Bronchial epithelial cell (primary cell): ENCODE measurements at places on chromosomes 11 and 22. TPM values are rescaled to one million over a fixed set of nuclear protein-coding genes. Genes with fewer than 3 reads are reported as not detected.
A peak's percentile ranks its signal among the peaks of the same experiment; 100 is the strongest.

Gene MMP11
- 0.38 and 0.53 TPM in 2 replicates for total RNA-seq

Gene PAX6
- not detected in 2 replicates for total RNA-seq

Gene GGTLC2
- total RNA-seq: not detected in 2 replicates

Gene PRR33
- total RNA-seq: not detected in 2 replicates

Gene MS4A4A
- not detected in 2 replicates for total RNA-seq

Gene OR52I2
- total RNA-seq: not detected in 2 replicates

Gene YAP1
- 151 and 152 TPM in 2 replicates for total RNA-seq

Gene HBG1
- not detected in 2 replicates for total RNA-seq

Gene LIF
- under 0.01 and 0.26 TPM in 2 replicates for total RNA-seq

Gene RASGRP2
- not detected in 2 replicates for total RNA-seq

Gene EHF
- total RNA-seq: 239 and 322 TPM in 2 replicates

Gene OR56B1
- total RNA-seq: not detected in 2 replicates

Gene PATE2
- total RNA-seq: not detected in 2 replicates

Gene OR51B2
- not detected in 2 replicates for total RNA-seq

DNA sequence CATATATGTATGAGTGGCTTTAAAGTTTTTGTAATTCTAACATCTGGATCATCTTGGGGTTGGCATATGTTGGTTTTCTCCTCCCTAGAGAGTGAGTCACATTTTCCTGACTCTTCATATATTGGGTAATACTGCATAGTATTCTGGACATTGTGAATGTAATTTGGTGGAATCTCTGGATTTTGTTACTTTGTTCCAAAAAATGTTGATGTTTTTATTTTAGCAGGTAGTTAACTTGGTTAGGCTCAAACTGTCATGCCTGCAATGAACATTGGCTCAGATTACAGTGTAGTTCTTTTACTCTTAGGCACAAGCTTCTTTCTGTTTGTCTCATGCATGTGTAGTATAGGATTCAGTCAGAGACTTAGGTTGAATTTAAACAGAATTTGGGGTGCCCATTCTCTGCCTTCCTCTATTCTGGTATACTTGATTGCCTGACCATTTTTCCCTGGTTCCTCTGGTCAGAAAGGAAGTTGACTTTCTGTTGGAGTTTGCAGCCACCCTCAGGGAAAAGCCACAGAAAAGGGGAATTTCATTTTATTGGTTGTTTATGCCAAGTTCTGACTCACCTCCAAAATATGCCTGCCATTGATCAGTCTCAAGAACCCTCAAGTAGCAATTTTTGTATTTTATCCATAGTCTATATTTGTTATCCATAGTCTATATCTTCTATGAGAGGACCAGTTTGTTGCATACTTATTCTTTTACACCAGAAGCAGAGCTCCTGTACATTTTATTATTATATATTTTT, 151.7 kb downstream of the UVRAG start:
- peak; percentile 70 for DNase-seq

- DNase-seq: no peak
These were observed 36.7 kb upstream of the CLMP start for GRCh38 chr11:123231777-123232176.

DNA sequence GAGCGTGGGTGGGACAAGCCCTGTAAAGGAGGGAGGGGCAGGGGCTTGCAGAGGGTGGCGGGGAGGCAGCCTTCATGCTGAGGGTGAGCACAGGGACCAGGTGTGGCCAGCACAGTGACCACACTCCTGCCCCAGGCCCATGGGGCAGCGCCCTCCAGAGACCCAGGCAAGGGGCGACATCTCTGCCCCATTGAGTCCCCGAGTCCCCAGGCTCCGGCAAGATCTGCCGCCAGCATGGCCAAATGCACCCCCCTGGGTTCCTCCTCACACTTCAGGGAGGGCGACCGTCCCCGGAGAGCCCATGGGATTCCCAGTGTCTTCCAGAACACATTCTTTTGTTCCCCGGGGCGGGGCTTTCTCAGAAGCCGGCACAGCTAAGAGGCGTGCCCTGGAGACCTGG, 362.5 kb downstream of the TBC1D22A start:
- DNase-seq: no peak

GRCh38 chr22:48921411-48921903, 906.2 kb downstream of the BRD1 start:
- no peak for DNase-seq

DNA sequence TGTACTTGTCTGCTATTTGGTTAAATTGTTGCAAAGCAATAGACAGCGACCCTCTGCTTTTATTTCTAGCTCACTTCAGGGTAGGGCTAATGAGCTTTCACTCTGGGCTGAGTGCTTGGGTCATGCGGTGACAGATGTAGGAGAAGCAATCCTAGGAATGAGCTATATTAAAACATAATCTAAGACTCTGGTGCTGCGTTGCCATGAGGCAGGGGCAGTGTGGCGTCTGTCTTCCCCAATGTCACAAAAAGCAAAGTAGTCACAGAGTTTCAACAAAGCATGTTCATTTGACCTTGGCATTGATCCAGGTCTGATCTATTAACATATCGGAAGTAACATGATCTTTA, 55.5 kb upstream of the GRAMD1B start:
- no peak for DNase-seq

DNA sequence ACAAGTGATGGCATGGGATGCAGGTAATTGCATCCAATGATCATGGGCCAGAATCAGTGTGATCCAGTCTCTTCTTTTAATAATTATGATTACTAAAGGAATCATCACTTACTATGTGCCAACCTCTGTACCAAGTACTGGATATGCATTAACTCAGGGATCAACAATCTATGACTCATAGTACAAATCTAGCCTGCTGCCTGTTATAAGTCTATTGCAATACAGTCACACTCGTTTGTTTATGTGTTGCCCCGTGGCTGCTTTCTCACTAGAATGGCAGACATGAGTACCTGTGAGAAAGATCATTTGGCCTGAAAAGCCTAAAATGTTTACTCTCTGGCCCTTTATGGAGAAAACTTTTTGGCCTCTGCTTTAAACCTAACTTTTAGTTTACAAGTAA, 45.0 kb downstream of the OR6Q1 start:
- DNase-seq: peak; percentile 91

GRCh38 chr11:73154178-73154577, 12.1 kb upstream of the FCHSD2 start:
- no peak for DNase-seq

- no peak for DNase-seq
These were observed 62.8 kb upstream of the PRR5 start for GRCh38 chr22:44638971-44639760.

- DNase-seq: no peak
These were observed 2.4 kb upstream of the MGAT3 start for GRCh38 chr22:39454385-39454871.

GRCh38 chr11:10886652-10887250, 28.9 kb upstream of the ZBED5 start:
- no peak for DNase-seq

DNA sequence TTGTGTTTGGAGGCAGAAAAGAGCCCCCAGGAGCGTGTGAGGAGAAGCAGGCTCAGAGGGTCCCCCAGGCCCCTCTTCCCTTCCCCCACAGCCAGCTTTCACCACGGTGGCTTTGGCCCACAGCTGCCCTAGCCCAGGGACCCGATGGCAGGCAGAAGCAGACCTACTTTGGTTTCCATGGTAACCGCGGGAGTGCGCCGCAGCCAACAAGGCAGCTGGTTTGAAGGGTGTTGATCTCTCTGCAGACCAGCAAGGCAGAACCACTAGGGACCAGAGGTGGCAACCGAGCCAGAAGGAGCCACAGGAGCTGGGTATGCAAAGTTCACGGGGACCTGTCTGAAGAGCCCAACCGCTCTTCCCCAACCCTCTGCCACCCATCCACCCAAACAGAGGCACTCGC, 69.4 kb downstream of the BUD13 start:
- DNase-seq: no peak

- DNase-seq: no peak
These were observed 15.6 kb upstream of the GNAZ start for GRCh38 chr22:23054531-23055257.

DNA sequence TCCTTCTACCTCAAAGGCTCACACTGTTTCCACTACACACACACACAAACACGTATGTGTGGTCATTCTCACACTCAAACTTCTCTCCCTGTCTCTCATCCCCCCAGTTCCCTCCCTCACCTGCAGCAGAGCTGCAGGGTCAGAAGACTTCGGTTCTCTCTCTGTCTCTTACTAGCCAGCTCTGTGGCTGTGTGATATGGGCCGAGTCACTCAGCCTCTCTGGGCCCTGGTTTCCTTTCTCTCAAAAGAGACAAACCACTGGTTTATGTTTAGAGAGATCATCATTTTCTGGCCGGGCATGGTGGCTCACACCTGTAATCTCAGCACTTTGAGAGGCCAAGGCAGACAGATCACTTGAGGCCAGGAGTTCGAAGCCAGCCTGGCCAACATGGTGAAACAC, 21.1 kb downstream of the TSPAN18 start:
- DNase-seq: no peak

GRCh38 chr11:104183593-104183992, 19.6 kb upstream of the PDGFD start:
- peak; percentile 17 for DNase-seq

GRCh38 chr11:133238495-133238894, 293.8 kb downstream of the OPCML start:
- DNase-seq: no peak

DNA sequence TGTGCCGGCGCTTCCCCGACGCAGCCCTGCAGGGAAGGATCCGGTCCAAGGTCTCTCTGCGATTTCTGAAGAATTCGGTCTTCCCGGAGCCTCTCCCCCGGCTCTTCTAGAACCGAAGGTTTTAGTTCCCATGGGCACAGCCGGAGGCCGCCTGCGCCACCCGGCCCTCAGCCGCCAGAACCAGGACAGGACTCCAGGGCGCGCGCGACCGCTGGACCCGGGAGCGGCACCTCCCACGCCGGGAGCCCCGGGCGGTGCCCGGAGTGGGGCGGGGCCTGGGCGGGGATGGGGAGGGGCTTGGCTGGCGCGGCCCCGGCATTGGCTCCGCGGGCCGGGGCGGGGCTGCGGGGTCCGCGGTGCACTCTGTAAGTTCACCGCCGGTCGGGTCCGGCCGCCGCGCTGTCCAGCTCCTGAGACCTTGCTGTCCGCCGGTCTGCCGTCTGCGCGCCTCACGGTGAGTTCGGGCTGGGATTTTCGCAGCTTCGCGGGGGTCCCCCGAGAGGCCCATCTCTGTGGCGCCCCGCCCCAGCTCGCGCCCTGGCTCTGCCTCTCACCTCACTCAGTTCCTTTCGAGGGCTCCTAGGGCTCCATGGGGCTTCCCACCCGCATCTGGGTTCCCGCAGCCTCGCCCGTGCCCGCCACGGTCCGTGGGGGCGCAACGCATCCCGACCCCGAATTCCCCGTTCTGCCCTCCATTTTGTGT, at the start of gene CDC42EP2:
Gene CDC42EP2, plus strand, starts transcription at position 366 of the 703 bp plus-strand sequence. CDS start 6,033 bp downstream, outside the sequence.
- DNase-seq: peak; percentile 44

DNA sequence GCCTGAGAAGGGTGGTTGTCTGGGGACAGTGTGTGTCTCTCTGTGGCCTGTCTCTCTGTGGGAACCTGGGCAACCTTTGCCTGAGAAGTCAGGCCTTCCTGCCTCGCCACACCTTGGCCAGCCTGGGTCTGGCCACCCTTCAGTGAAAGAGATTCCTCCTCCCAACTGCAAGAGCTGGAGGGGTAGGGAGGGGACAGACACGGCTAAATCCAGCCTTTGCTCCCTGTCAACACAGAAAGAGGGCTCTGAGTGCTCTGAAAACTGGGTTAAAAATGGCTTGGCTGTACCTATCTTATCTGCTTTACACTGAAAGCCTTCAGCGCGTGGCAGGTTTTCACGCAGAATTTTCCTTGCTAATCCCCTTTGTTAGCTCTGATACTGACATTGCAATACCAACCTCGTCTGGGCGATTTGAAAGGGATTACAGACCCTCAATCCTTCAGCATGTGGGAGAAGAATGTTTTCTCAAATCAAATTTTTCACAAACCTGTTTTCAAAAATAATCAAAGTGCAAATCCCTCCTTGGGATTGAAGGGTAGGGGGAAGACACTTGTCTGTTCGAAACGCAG, 163.7 kb downstream of the DSCAML1 start:
- DNase-seq: no peak

GRCh38 chr11:16186680-16187079, 169.7 kb downstream of the SOX6 start:
- DNase-seq: no peak

- no peak for DNase-seq
These were observed 120.3 kb upstream of the B3GAT1 start for GRCh38 chr11:134532131-134532920.

GRCh38 chr11:46892838-46893237, 25.5 kb downstream of the LRP4 start:
- DNase-seq: no peak

DNA sequence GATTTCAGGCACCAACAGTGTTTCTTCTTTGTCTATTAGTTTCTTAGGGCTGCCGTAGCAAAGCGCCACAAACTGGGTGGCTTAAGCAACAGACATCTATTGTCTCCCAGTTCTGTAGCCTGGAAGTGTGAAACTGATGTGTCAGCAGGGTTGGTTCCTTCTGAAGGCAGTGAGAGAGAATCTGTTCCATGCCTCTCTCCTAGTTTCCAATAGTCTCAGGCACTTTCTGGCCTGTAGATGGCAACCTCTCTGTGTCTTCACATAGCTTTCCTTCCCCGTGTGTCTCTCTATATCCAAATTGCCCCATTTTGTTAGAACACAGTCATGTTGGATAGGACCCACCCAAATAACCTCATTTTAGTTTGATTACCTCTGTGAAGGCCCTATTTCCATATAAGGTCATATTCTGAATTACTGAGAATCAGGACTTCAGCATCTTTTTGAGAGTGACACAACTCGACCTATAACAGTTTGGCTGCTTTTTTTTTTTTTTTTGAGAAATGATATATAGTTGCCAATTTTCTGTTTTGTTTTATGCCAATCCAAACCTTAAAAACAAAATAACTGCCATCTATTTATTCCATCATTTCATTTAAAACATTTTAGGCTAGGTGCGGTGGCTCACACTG, 108.2 kb downstream of the SLC36A4 start:
- DNase-seq: peak; percentile 61

GRCh38 chr11:24344222-24344621, 152.6 kb upstream of the LUZP2 start:
- DNase-seq: no peak

DNA sequence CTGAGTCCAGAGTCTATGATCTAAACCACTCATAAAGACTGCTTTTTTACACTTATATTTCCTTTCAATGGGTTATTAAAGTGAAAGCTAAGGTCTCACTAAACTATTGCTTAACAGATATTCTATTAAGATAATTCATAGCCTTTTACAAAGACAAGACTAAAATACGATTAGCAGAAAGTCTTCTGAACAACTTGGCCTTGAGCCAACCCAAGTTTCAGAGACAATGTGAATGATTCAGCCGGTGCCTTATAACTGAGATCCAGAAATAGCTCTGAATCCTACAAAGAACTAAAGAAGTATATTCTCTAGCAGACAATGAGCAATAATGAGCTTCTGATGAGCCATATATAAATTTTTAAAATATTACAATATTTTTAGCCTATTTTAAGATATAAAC, 41.5 kb upstream of the CARD18 start:
- DNase-seq: peak; percentile 70

- DNase-seq: no peak
These were observed 870.3 kb downstream of the TBC1D22A start for GRCh38 chr22:47632701-47633100.

GRCh38 chr11:105799728-105800462, 190.0 kb downstream of the GRIA4 start:
- DNase-seq: peak; percentile 28

GRCh38 chr11:10902301-10903063, 44.6 kb upstream of the ZBED5 start:
- DNase-seq: peak; percentile 69

- peak; percentile 92 for DNase-seq
These were observed 3.4 kb downstream of the FADS3 start for GRCh38 chr11:61887839-61888494.

GRCh38 chr11:12604557-12605153, 69.6 kb upstream of the TEAD1 start:
- no peak for DNase-seq
